ENCODE measurements at places on chromosomes 6 and 20.

- DNase-seq, result no peak
These were observed 221.2 kb upstream of the MAP3K7 start for GRCh38 chr6:90807791-90808701.

DNA sequence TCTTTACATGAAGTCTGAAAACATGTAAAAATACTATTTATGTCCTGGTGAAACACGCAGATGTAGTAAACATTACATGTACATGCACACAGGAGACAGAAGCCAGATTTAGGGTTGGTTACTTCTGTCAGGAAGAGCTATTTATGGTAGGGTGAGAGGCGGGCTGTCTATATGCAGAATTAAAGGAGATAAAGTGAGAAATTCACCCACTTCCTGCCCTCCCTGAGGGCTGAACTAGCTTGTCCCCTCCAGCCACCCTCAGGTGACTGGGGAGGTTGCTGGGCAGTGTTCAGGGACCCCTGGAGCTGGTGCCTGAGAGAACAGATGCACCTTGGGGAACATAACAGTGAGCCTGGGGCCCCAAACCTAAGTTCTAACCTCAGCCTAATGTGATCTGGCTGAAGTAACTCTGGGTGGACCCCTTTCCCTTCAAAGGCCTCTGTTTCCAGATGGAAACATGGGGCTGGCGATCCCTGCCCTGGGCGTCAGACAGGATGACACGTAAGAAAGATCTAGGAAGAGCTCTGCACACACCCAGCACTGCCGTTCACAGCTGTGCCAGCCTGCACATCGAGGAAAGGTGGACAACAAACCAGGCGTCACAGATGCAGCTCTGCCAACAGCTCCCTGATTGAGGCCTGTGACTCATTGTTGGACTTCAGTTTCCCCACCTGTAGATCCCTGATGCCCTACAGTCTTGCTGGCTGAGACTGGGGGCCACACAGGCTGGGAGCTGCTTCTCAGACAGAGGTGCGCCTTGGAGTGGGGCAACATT is 1.3 kb downstream of the PI16 start:
- DNase-seq, result no peak

GRCh38 chr6:96022225-96022624 is 6.5 kb downstream of the FUT9 start:
- no peak for DNase-seq

DNA sequence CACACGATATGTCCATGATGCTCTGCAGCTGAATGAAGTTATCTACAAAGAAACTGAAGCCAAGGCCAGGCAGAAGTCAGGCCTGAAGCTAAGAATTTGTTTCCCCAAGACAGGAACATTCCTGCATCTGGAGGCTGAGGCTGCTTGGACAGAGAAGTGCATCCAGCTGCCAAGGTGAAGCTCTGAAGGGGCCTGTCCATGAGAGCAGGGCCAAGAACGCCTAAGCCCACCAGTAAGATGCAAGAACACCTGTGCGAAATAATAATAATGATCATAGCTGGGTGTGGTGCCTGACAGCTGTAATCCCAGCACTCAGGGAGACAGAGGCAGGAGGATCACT is 37.7 kb upstream of the B4GALT5 start:
- DNase-seq, result no peak

DNA sequence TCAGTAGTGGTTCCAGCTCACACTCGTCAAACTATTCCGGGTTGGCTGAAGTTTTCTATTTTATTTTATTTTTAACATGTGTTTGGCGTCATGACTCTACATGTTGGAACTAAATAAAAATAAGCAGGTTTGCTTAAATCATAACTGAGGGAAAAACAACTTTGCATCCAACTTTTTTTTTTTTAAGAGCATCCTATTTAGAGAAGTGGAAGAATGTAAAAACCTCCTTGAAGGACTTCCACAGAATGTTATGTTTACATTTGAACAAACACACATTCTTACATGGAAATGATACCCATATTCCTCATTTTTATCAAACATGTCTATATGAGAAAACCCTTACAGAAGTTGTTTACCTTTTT is 659 bp downstream of the PRDM1 start:
- no peak for DNase-seq

GRCh38 chr20:2430538-2430937 is 40.1 kb downstream of the SNRPB start:
- DNase-seq, result no peak

- no peak for DNase-seq
These were observed 18.4 kb downstream of the LHFPL5 start for GRCh38 chr6:35823601-35824000.

DNA sequence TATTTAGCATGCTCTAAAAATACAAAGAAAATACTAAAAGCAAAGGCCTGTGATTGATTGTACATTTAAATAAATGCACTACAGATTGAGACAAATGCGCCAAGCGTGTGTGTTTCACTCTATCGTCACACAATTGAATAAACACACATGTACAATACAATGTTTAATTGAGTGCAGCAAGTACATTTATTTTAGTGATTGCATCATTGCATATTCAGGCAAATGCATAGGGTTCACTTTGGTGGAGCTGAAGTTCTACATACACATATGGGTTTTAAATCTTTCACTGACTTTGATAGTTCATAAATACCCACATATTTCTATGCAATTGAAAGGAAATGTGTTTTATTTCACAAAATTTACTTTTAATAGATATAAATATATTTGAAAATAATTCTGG is 750.6 kb upstream of the MMS22L start:
- no peak for DNase-seq

- DNase-seq, result peak; percentile 94
These were observed 139.2 kb downstream of the AHI1 start for GRCh38 chr6:135358251-135358821.

GRCh38 chr6:107237992-107238660 is 122.8 kb upstream of the BEND3 start:
- peak; percentile 31 for DNase-seq

GRCh38 chr20:49471397-49471796 is 11.1 kb downstream of the KCNB1 start:
- no peak for DNase-seq

DNA sequence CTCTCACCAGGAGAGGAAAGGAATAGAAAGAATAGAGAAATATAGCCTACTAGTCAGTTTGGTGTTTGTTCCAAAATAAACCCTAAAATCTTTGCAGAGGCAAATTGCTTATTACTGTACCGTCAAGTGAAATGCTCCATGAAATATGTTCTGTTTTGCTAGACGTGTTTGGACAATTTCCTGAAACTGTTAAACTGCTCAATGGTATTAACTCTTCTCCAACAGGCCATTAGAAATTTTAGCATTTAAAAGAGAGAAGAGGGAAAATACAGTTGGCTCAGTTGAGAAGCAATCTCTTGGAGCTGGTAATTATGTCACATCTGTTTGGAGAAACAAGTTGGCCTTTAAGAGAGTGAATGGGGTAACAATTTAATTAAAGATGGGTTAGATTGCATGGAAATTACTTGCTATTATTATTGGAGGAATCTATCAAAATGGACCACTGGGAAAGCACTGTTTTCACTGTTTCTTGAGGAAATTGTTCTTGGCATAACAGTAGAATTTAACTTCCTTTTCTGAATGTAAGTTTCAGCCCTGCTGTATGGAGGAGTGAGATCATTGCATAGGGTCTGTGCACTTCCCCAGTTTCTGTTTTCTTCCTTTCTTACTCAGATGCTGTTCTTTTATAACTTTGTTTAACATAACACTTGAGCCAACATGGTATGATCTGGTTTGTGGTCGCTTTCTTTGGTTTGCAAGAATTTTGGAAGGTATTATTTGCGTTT is 373.6 kb downstream of the PLCB1 start:
- no peak for DNase-seq

DNA sequence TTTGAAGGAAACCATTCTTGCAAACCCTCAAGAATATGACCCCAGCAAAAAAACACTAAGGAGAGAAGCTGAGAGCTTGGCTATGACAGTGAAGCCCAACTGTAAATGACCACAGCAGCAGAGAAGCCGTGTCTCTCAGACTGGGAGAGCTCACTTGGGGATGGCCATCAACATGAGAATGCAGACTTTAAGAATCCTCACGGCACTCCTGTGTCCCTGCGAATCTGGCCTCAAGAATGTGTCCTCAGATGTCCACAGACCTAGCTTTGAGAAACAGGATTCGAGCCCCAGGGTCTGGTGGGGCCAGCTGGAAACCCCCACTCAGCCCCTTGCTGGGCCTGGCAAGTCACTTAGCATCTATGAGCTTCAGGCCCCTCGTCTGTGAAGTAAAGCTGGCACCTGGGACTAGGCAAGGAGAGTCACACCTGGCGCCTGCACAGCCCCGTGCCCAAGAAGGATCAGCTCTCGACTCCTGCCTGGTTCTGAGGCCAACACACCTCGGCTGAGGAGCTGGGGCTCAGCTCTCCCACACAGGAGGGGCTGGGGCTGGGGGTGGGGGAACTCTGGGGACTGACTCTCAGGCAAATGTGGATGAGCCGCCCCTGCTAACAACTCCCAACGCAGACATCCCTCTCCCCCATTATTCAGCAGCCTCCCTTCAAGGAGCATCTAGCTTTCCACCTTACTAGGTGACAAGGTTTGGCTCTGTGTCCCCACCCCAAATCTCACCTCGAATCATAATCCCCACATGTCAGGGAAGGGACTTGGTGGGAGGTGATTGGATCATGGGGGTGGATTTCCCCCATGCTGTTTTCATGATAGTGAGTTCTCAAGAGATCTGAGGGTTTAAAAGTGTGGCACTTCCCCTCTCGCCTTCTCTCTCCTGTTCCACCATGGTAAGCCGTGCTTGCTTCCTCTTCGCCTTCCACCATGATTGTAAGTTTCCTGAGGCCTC is 97.7 kb downstream of the GRM4 start:
- DNase-seq, result no peak

GRCh38 chr20:32538526-32538939 is 46.6 kb downstream of the NOL4L start:
- peak; percentile 56 for DNase-seq
